ENCODE measurements at places on chromosomes 13 and 19.

DNA sequence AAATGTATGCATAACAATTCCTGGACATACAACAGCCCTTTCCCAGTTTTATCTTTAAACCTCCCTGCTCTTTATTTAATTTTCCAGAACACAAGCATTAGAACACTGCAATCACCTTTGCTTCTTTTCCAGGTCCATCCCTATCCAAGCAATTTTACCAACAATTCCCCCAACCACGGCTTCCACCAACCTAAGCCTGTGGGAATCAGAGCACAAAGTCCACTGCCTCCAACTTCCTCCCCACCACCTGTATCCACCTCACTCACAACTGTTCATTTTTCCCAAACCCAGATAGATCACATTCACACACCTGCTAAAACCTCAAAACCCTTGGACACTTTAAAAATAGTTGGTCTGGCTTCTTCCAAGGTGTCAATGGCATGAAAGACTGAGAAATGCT, 39.5 kb downstream of the FOXO1 start:
- no peak for DNase-seq

GRCh38 chr13:31878955-31879354, 139.6 kb downstream of the RXFP2 start:
- DNase-seq: no peak

DNA sequence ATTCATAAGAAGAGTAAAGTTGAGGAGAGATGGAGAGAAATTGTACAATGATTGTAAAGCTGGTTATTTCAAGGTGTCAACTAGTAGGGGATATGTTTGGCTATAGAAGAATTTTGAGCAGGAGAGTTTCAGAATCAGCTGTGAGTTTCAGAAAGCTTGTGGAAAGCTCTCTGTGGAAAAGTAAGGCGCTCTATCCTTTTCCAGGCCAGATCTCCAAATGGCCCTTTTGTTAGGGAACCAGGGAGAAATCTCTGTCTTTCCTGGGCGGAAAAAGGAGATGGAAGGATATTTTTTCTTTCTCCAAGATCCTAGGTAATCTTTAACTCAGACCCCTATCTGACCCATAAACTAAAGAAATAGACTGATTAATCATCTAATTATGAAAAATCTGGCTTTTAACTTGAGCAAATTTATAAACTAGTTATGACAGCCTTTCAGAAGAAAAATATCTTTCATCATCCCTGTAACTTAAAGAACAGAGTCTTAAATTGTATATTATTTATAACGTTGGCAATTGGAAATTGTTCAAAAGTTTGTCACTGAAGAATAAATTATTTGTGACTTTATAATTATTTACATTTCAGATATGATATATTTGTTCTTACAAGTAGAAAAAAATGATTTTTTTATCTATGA, 34.5 kb downstream of the SPRY2 start:
- no peak for DNase-seq

DNA sequence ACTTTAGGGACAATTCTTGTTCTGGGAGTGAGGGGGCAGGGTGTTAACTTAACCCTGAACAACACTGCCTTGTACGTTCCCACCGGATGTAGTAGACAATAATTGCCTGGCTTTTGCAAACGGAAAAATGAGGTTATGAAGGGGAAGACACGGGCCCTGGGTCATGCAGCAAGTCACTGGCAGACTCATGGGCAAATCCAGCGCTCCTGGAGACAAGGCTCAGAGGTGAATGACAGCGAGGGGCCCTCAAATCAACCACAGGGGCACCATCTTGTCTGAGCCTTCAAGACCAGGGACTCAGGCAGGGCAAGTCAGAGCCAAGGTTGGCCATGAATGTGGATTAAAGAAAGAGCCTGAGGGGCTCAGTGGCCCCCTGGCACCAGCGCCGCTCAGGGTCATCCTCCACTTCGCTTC, 2.8 kb downstream of the RASA3 start:
- no peak for DNase-seq

DNA sequence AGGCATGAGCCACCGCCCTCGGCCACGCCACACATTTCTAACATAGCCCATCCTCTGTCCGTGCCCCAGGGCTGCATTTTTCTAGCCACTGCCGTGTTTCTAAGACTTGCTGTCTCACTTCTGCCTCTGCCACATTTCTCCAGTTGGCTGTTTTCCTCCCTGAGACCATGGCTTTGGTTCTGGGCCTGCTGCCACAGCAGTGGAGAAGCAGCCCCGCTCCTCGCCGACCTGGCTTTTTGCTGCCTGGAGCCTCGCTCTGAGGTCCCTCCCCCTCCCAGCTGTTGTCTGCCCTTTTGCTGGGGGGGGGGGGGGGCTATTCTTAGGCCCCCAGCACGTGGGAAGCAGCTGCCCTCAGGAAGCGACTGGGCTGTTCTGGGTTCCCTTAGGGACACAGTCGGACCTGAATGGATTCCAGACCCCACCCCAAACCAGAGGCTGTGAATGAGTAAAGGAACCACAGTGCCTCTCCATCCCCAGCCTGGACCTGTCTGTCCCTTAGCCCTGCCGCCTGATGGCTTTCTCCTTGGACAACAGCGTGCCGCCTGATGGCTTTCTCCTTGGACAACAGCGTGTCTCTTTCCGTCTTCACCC, 3.3 kb downstream of the GYS1 start:
- DNase-seq: no peak

GRCh38 chr19:5293612-5294378, 46.8 kb downstream of the PTPRS start:
- DNase-seq: peak; percentile 33
